Right atrium auricular region (tissue), 2 donors: ENCODE measurements at places on chromosomes 1 and 21. TPM values are rescaled to one million over a fixed set of nuclear protein-coding genes. Genes with fewer than 3 reads are reported as not detected.
A peak's percentile ranks its signal among the peaks of the same experiment; 100 is the strongest.

Gene CNST
- 19.0 TPM for total RNA-seq

Gene CTNNBIP1
- 22.3 TPM for total RNA-seq

Gene VASH2
- total RNA-seq: 0.47 TPM

Gene JTB
- 248 TPM for total RNA-seq

GRCh38 chr1:23816906-23817305 is 8.3 kb downstream of the HMGCL start:
- H3K27ac ChIP-seq: no peak overlapping the region
- DNase-seq: no peak
- H3K4me1 ChIP-seq: no peaks in the 10 kb centered on the region
- H3K36me3 ChIP-seq: peaks cover 61% of the 10 kb centered on the region

DNA sequence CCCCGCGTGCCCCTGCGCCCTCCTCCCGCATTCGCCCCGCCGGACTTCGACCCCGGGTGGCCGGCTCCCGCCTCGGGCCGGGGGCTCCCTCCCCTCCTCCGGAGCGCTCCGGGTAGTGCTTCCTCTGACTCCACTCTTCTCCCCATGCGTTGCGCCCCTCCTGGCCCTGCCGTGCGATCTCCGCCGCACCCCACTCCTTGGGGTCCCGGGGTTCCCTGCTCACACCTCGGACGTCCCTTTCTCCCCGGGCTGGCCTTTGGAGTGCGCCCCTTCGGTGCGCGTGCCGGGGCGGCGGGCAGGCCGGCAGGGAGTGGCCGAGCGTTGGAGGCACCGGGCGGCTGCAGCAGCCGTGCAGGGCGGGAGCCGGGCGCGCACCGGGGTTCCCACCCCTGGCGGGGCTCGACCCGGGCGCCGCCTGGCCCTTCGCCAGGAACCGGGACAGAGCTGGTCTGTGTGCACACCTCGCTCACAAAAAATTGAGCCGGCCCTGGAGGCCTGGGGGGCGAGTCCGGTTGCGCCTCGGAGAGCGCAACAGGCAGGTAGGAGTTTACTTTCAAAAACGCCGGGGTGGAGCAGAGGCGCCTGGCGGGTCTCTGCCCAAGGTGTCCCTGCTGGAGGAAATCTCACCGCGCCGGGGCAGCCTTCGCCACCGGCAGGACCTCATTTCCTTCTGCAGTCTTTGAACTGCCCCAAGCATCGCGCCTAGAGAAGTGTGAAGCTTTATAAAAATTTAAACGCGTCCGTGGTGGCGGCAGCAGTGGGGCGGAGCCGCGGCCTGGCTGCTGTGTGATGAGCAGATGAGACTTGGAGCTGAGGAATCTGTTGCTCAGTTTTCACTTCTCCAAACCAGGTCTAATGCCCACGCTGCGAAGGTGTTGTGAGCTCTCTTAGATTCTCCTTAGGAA is 650 bp downstream of the VANGL1 start:
- H3K27me3 ChIP-seq: no peaks in the 10 kb centered on the region
- no peaks in the 10 kb centered on the region for H3K36me3 ChIP-seq
- H3K4me1 ChIP-seq: peaks cover 13% of the 10 kb centered on the region
- peak overlapping the region; percentile 60 for H3K27ac ChIP-seq
- no peak for DNase-seq
- peak overlapping the region; percentile 65 for H3K4me3 ChIP-seq

- no peak overlapping the region for H3K4me3 ChIP-seq
- H3K4me1 ChIP-seq: no peaks in the 10 kb centered on the region
- H3K27ac ChIP-seq: no peak overlapping the region
- no peaks in the 10 kb centered on the region for H3K36me3 ChIP-seq
Measured at GRCh38 chr1:218658269-218658668, 313.1 kb downstream of the TGFB2 start.

- DNase-seq: peak; percentile 67
- H3K27ac ChIP-seq: peak within 1 kb of the TSS; percentile 86
- peak within 1 kb of the TSS; percentile 76 for H3K4me3 ChIP-seq
- peaks cover 10% of the 10 kb centered on the region for H3K4me1 ChIP-seq
Measured at GRCh38 chr21:33266050-33266788, at the start of gene IL10RB. Gene IL10RB, plus strand, starts transcription at chr21:33266367. Its CDS starts 99 bp downstream, at chr21:33266466.

GRCh38 chr1:186717286-186717685 is 37.1 kb upstream of the PTGS2 start:
- H3K4me1 ChIP-seq: no peaks in the 10 kb centered on the region
- no peaks in the 10 kb centered on the region for H3K27me3 ChIP-seq
- DNase-seq: no peak
- no peaks in the 10 kb centered on the region for H3K36me3 ChIP-seq
- H3K4me3 ChIP-seq: no peak overlapping the region

- H3K36me3 ChIP-seq: no peaks in the 10 kb centered on the region
- no peaks in the 10 kb centered on the region for H3K27me3 ChIP-seq
- DNase-seq: no peak
Measured at GRCh38 chr1:11571906-11572616, 82.2 kb downstream of the FBXO2 start.

DNA sequence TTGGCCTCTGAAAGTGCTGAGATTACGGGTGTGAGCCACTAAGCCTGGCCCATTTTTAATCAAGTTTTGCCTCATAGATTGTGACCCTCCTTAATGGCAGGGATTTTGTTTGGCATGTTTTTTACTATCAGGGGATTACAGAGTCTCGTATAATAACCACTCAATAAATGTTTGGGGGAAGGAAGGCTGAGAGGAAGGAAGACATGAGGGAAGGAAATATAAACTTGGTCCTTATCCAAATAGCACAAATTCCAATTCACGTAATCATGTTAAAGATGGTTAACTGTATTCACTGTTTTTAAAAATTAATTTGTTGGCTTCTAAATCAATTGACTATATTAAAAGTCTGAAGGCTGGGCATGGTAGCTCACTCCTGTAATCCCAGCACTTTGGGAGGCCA is 30.9 kb upstream of the SERTAD4 start:
- no peak overlapping the region for H3K27ac ChIP-seq
- DNase-seq: no peak
- H3K4me3 ChIP-seq: no peak overlapping the region
- H3K27me3 ChIP-seq: no peaks in the 10 kb centered on the region

DNA sequence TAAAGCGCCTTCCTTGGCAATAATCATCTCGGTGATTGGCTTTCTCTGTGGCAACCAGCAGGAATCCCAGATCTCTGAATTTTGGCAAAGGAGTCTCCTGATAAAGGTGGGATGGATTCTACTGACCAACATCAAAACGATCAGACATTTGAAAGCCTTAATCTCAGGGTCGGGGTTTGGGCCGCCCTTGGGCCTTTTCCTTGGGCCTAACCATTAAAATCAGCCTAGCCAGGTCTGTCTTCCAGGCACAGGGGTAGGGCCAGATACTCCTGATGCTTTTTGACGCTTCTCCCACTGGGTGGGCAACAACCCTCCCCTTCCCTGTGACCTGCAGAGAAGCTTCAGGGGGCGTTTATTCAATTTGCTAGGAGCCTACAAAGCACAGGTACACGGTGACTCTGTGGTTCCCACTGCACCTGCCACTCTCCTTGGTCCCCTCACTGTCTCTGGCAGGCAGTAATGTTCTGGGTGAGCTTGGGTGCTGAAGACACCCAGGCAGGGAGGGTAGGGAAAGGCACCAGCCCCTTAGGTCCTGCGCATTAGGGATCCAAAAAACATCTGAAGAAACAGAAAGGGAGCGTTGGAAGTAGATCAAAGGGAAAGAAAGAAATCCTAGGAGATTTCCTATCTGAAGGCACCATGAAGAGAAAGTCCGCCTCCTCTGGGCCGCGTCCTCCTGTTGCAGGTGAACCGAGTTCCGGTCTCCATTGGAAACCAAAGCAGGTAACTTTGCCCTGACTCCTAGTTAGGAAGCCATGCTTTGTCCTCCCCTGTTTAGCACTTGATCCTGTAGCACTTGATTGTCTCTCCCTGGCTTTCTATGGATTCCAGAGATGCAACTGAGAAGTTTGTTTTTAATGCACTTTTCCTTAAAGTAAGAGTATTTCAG is 12.3 kb downstream of the RNU1-2 start:
- no peaks in the 10 kb centered on the region for H3K4me1 ChIP-seq
- no peak for DNase-seq
- no peak overlapping the region for H3K4me3 ChIP-seq
- no peaks in the 10 kb centered on the region for H3K27me3 ChIP-seq

GRCh38 chr1:29973406-29973805 is 737.1 kb downstream of the PTPRU start:
- H3K4me3 ChIP-seq: no peak overlapping the region
- H3K36me3 ChIP-seq: no peaks in the 10 kb centered on the region
- no peaks in the 10 kb centered on the region for H3K4me1 ChIP-seq
- DNase-seq: peak; percentile 23
- H3K27ac ChIP-seq: no peak overlapping the region
- no peaks in the 10 kb centered on the region for H3K27me3 ChIP-seq

DNA sequence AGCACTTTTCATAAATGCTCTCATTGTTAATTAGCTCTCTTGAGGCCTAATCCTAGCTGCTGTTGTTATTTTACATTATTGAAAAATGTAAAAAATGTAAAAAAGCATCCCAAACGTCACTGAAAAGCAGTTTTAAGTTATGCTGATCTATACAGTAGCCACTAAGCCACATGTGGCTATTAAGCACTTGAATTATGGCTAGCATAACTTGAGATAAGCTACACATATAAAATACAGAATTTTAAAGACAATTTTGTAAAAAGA is 18.4 kb upstream of the DNASE2B start:
- no peaks in the 10 kb centered on the region for H3K36me3 ChIP-seq
- no peak overlapping the region for H3K27ac ChIP-seq
- H3K27me3 ChIP-seq: no peaks in the 10 kb centered on the region
- H3K4me3 ChIP-seq: no peak overlapping the region
